ENCODE measurements at places on chromosomes 1 and 21.

- no peak for DNase-seq
Measured at GRCh38 chr21:16667395-16667794, 845.4 kb upstream of the CXADR start.

- peak; percentile 40 for DNase-seq
Measured at GRCh38 chr1:117093091-117093534, 28.4 kb downstream of the TRIM45 start.

- no peak for DNase-seq
Measured at GRCh38 chr1:184965944-184966860, 8.1 kb downstream of the NIBAN1 start.

- DNase-seq: no peak
Measured at GRCh38 chr1:15151377-15151806, 2.2 kb upstream of the TMEM51 start.

DNA sequence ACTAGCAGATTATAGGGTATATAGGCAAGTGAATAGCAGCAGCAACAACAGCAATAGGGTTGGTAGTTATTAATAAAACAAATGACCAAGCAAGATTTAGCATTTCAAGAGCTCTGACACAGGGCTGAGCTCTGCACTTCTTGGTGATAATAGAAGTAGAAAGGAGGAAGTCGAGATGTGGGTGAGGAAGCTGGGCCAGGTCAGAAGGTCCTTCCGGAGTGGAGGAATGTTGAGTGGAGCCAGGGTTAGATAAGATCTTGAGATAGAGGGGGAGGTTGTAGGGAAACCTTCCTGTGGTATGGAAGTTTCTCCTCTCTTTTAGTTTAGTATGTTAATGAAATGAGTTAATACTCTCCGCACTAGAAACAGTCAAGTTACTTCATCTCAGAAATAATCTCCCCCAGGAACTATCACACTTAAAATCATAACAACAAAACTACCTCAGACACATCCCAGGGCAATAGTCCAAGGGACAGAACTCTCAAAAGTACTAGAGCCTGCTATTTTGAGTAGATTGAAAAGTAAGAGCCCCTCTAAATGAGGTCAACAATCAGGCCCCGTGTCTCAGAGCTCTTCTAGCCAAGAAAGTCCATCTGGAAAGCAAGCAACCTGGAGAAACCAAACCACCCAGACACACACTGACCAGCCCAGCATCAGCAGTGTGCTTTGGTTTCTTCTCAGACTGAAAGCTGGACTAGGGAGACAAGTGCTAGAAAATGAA is 45.4 kb upstream of the ATP1B1 start:
- no peak for DNase-seq

GRCh38 chr1:83029916-83030315 is 969.0 kb downstream of the TTLL7 start:
- no peak for DNase-seq

DNA sequence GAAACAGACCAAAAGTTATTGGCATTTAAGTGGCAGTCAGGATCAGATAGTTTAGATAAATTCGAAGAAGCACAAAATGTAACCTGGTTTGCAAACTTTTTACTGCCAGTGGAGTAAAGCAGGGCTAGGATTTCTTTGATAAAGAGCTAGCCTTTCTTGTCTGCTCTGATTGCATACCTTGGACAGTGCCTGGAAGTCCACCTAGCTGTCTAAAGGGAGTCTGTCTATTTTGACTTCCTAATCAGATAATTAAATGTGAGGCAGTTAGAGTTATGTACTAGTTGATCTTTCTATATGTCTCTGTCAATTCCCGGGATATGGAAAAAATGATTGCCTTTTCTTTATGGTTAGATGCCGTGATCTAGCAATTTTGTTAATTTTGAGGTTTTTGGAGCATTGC is 4.1 kb downstream of the GPSM2 start:
- DNase-seq: no peak

- no peak for DNase-seq
Measured at GRCh38 chr1:94672001-94672400, 130.4 kb upstream of the F3 start.

DNA sequence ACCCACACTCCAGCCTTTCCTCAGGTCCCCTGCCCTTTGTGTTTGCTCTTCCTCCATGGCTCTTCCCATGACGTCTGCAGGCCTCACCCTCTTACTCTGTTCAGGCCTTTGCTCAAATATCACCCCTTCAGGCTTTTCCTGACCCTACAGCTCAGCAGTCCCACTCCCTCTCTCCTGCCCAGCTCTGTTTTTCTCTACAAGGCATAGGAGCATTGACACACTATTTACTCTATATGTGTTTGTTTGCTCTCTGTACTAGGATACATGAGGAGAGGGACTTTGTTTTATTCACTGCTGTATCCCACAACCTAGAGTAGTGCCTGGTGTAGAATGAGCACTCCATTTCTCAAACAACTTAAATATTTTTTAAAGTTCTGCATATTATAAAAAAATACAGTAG is 107.4 kb upstream of the COA6 start:
- DNase-seq: no peak

GRCh38 chr1:11602424-11602823 is 51.8 kb downstream of the FBXO2 start:
- no peak for DNase-seq

DNA sequence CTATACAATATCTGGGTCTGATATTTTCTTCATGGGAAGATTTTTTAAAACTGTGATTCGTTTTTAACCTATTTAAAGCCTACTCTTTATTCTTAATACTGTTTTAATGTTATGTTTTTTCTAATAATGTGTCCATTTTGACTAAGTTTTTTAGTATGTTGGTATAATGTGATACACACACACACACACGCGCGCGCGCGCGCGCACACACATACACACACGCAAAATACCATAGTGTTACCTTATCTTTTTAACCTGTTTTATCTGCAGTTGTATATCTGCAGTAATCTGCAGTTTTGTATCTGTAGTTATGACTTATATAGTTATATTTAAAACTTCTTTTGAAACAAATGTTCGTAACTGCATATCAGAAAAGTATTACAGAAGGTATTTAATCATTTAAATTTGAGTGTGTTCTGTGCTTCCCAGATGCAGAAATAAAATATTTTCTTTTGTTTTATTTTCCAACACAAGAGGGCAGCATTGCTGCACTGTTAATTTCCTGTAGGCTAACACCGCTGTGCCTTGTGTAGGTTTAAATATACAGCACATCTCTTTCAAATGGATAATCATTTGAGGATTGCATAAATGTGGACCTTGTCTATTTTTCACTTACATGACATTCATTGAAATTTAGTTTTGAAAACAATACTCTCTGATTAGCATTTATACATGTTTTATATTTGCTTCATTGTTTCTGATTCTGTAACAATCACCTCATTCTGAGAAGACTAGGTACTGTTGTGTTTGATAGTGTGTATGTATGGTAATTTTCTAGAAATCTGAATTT is 166.1 kb downstream of the PDE4B start:
- no peak for DNase-seq

GRCh38 chr21:46194374-46195334 is 10.4 kb upstream of the SPATC1L start:
- no peak for DNase-seq

DNA sequence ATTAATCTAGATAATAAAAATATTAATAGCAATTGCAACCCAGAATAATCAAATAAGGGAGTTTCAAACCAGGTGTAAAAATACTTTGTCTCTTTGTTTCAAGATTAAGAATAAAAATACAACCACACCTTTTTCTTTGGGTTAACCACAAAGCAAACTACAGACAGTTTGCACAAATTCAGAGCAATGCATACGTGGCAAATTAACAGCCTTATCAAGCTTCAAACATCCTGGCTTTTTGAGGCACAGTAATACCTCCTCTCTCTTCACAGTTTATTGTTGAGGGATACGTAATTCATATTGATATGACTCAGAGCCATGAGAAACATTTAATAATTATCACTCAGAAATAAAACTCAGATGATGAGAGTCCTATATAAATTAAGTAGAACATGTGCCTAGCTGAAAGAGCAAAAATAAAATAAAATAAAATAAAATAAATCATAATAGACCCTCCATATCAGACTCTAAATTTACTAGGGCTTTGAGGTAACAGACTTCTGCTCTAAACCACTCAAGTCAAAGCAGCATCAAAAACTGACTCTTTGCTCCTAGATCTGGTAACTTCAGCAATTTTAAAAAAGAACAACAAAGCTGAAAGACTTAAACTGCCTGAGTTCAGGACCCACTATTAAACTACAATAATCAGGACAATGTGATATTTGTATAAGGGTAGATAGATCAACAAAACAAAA is 11.4 kb downstream of the EDEM3 start:
- no peak for DNase-seq

- DNase-seq: no peak
Measured at GRCh38 chr1:236207121-236207520, 64.8 kb downstream of the GPR137B start.

- DNase-seq: no peak
Measured at GRCh38 chr1:203663294-203663693, 36.7 kb downstream of the ATP2B4 start.

DNA sequence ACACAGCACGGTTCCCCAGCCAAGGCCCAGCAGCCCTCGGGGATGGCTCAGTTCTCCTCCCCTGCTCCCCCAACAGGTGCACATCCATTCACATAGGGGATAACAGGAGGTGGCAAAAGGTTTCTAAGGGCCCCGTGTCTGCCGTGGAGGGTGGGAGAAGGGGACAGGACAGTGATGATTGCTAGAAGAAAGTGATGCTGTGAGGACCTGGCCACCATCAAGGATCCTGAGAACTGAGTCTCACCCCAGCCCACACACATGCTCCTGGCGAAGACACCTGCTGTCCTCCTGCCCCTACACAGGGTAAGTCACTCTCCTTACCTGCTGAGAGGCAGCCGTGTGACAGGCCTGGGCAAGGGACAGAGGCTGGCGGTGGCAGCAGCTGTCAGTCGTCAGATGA is 54.5 kb downstream of the GNG4 start:
- DNase-seq: no peak

GRCh38 chr1:100799548-100799947 is 80.0 kb downstream of the VCAM1 start:
- no peak for DNase-seq

DNA sequence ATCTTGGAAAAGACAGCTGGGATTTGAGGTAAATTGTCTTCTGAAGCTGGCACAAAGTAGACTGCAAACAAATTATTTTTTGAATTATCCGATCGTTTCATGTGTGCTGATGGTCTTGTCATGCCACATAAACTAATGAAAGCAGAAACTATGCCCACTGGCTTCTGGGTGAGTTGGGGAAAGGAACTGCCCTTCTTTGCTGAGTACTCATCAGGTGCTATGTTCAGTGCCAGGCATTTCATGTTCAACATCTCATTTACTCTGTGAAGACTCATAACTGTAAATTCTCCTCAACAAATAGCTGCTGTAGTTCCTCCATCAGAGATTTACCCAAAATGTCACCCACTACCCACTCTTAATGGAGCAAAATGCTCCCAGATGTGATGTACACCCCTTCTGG is 1.2 kb downstream of the TRIT1 start:
- DNase-seq: no peak

DNA sequence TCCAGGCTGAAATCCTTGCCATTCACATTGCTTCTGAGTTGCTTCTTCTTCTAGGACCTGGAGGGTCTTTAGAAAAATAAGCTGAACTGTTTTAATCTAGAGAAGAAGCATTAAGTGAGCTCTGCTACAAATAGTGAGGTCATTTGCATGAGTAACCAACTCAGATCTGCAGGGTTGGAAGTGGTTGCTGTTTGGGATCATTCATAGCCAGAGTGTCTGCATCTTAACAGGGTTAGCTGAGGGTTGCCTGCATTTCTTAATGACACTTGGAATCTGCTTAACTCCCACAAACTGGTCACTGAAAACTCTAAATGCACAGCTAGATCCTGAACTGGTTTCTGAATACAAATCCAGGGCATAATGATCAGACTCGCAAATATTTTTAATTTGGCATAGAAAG is 9.9 kb downstream of the CNIH3 start:
- DNase-seq: no peak

DNA sequence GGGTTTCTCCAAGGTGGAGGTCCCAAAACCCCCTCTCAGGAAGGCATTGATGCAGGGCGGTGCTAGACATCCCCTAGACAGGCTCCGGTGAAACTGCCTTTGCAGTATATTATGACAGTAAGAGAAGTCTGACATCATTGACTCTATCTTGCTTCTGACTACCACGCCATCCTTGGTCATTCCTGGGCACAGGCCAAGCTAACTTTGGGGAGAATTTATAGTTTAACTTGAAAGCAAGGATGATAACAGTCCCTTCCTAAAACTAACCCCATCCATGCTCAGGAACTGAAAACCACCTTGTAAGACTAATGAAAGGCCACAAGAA is 30.3 kb downstream of the RSPH1 start:
- DNase-seq: no peak

GRCh38 chr1:28811369-28811765 is 603 bp upstream of the OPRD1 start:
- no peak for DNase-seq

GRCh38 chr1:66626261-66626660 is 92.3 kb downstream of the SGIP1 start:
- no peak for DNase-seq

GRCh38 chr1:180184041-180184440 is 29.4 kb downstream of the QSOX1 start:
- no peak for DNase-seq

GRCh38 chr1:62301726-62302390 is 17.4 kb downstream of the KANK4 start:
- DNase-seq: no peak

GRCh38 chr1:223836586-223836985 is 9.2 kb downstream of the TP53BP2 start:
- DNase-seq: no peak

DNA sequence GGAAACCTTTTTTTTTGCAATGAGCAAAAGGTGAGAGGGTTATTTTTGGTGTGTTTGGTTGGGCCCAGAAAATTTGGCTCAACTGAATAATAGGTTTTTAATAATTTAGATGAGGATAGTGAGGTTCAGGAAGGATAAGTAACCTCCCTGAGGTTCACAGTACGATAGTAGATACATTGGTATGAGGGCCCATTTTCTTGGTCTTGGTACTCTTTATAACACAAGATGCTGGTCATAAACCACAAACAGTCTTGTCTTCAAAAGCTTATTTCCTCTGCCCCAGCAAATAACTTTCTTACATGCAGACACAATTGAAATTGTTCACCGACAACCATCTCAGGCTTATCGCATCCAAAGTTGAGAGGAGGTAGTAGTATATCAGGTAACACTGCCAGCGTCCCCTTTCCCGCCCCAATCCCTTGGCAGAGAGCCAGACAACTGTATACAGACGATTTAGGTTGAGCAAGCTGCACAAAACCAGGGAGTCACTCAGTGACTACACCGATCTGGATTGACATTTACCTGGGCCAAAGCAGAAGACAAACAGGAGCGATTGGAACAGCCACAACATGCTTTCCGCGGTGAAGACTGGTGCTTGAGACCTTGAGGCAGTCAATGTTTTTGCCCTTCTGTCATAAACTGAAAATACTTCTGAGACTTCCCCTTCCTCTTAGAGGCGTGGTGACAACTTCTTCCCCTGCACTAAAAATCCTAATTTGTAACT is at the start of gene SLAMF6:
SLAMF6 (minus strand) TSS at position 634 of the 724 bp plus-strand sequence; CDS start at position 571, 63 bp downstream.
- no peak for DNase-seq

DNA sequence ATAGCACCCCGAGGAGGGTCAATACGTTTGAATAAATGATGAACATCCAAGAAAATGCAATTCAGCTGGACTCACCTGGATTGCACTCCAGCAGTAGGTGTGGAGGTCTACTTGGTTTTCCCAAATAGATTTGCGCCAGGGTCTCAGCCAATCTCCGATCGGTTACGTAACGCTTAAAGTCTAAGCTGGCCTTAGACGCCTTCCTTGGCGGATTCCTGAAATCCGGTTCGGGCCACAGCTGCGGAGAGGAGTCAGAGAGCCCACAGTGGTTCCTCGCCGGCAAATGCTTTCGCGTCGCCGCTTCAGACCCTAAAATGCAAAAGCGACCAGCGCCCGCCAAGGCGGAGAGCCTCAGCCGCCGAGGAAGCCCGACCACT is 322 bp downstream of the TFB2M start:
- no peak for DNase-seq

GRCh38 chr1:203028067-203028783 is 1.9 kb downstream of the PPFIA4 start:
- DNase-seq: peak; percentile 53
